NCI-H2171 treated with DMSO at 0.1 percent for 48 hours (cell line): ENCODE measurements at places on chromosomes 11 and 22.

- DNase-seq = no peak
Observed at GRCh38 chr22:30906411-30906810, 62.2 kb downstream of the MORC2 start.

- peak; percentile 80 for DNase-seq
Observed at GRCh38 chr11:12243486-12243885, 133.1 kb downstream of the MICAL2 start.

GRCh38 chr11:3201112-3201581 lies 17.5 kb downstream of the MRGPRG start:
- no peak for DNase-seq

DNA sequence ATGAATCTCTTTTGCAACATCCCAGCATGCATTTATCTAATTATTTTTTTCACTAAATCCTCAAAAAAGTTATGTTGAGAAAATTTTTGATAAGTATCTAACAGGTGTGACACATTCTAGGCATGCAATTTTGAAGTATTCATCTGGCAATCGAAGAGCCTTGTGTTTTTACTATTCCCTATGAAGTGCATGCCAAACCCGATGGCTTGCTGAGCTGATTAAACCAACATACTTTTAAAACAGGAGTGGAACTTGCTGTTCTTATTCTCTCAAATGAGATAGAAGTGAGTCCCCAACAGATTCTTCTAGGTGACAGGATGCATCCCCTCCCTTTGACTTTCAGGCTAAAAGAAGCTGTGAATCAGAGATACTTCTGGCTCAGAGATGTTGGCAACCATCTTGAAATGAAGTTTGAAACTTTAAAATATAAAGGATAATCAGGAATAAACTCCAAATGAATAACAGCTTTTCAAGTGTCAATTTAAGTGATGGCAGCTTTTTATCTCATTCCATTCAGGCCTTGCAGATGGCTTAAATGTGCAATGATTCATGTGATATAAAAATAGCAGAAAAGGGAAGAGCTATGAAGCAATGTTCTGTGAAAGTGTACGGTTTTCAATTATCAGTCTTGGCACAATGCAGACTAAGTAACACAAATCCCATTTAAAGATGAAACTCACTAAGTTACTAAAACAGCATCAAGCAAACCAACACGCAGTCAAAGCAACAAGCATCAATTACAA lies 67.7 kb downstream of the APOL5 start:
- DNase-seq = no peak

DNA sequence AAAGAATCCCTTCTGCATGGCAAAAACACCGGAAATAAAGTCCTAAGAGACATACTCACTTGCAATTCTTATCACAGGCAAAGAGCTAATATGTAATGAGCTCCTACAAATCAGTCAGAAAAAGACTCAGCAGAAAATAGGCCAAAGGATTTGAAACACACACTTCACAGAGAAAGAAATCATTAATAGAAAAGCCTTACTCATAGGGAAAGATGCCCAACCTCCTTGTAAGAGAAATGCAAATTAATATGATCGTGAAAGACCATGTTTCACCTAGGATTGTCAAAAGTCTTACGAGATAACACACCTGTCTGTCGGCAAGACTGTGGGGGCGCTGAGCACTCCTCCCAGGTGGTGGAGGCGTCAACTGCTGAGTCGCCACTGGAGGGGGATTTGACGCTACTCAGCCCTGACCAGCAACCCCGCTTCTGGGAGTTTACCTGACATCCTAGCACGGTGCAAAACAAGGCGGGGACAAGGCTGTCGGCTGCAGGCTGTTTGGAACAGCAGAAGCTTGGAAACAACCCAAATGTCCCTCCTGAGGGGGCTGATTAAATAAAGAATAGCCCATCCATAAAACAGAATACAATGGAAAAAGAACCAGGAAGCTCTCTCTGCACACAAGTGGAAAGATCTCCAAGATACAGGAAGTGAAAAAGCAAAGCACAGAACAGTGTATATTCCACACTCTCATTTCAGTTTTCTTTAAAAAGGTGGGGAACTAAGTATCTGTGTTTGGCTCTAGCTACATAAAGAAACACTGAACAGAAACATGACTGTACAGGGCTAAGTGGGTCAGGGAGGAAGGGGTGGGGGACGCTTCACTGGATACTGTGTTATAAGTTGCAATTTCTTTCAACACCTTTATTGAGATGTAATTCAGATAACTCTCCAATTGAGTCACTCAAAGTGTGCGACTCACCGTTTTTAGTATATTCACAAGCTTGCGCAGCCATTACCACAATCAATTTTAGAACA lies 11.5 kb downstream of the CSNK1E start:
- DNase-seq = peak; percentile 33

GRCh38 chr11:102497061-102497460 lies 33.5 kb downstream of the MMP7 start:
- no peak for DNase-seq

- DNase-seq = no peak
Observed at GRCh38 chr11:132605825-132606570, 926.3 kb downstream of the OPCML start.

DNA sequence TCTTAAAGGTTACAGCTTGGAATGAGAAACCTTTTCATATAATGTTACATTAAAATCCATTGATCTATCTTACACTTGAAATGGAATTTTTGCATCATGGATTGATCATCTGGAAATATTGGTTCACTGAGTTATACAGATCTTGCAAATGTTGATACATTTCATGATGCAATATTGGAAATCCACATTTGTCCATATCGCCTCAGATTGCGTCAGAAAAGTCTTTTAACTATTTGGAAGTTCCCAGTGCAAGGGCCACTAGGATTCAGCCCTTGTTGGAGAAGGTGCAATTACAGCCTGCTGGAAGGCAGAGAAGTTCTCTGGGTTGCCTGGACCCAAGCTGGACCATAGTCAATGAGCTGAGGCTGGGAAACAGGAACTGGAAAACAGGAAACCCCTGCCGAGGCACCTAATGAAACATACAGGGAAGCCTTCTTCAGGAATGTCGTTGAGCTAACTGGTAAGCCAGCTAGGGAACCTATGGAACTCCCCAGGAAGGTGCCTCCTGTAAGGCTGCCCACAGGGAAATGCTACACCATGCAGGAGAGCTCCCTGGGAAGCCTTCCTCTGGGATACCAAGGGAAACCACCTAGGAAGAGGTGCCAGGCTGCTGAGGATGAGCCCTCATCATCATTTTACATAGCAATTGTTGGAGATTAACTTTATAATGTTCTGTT lies 600.4 kb upstream of the CADM1 start:
- DNase-seq = no peak

GRCh38 chr11:104531894-104532293 lies 366.4 kb downstream of the CASP12 start:
- no peak for DNase-seq

GRCh38 chr11:1219446-1219833 lies 3.4 kb upstream of the MUC5B start:
- no peak for DNase-seq

GRCh38 chr11:41267451-41267850 lies 192.0 kb downstream of the LRRC4C start:
- DNase-seq = no peak
